ENCODE measurements at places on chromosomes 7 and 10.

- no peak for DNase-seq
These were observed 18.8 kb downstream of the BMPR1A start for GRCh38 chr10:86775056-86775869.

GRCh38 chr10:12681252-12681651 is 320.3 kb downstream of the CCDC3 start:
- DNase-seq: no peak

DNA sequence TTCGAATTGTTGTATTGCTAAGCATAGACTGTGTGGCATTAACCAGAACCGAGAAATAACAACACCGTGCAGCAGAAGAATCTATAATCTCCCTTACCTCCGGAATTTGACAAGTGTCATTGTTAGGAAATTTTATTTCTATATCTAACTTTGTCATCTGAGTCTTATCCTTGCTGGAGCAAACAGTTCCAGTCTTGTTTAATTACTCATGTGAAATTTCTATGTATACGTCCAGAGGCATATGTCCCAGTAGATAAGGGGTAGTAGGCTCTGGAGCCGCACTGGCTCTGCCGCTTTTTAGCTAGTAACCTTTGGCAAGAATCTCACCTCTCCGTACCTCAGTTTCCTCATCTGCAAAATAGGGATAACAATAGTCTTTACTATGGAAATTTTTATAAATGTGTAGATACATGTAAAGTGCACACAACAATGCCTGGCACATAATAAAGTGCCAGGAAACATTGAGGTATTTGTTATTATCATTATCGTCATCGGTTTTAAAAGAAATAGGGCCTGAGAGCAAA is 228.6 kb downstream of the VTI1A start:
- no peak for DNase-seq

GRCh38 chr10:105691811-105692210 is 1050.7 kb downstream of the SORCS3 start:
- peak; percentile 79 for DNase-seq

DNA sequence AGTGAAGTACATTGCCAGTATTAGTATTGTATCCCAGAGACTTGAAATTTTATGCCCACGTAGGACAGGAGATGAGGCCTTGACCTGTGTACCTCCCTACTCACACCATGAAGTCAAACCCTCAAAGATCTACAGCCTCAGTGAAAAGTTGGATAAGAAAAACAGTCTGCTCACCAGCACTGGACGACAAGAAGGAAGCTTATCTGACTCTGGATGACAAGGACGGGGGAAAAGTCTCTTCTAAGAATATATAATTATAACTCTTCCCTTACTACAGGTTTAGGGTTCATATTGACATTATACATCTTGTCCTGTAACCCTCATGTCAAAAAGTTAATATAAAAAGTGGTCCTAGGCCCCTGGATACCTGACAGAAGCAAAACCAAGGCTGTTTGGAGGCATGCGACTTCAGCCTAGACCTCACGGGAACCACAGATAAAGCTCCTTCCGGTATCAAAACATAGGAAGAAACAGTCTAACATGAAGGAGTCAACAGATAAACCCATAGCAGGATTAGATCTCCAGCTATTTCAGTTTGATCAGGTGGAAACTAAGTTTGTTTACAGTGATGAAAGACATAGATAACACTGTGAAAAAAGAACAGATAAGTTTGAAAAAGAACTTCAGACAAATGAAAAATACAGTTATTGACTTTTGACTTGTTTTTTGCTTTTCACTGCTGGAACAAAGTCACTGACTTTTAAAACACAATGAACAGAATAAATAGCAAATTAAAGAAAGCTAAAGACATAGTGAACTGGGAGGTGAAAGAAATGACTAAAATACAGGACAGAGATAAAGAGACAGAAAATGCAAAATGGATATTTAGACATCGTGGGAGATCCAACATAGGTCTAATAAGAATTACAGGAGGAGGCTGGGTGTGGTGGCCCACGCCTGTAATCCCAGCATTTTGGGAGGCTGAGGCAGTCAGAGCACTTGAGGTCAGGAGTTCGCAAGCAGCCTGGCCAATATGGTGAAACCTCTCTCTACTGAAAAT is 145.9 kb downstream of the PHTF2 start:
- no peak for DNase-seq
